GOT3 (cell line): ENCODE measurements at places on chromosomes 7 and 10.

DNA sequence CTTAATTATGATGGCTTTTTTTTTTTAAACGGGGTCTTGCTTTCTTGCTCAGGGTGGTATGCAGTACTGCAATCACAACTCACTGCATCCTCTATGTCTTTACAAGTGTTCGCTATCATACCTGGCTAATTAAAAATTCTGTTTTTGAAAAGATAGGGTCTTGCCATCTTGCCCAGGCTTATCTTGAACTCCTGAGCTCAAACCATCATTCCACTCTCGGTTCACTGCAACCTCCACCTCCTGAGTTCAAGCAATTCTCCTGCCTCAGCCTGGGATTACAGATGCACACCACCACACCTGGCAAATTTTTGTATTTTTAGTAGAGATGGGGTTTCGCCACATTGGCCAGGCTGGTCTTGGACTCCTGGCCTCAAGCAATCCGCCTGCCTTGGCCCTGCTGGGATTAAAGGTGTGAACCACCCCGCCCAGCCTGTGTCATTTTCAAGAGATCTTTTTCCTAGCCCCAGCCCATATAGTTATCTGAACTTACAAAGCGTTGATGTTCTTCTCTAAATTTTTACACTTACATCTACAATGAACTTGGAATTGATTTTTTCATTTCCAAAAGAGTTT, 6.0 kb downstream of the HNRNPF start:
- no peak for DNase-seq

- no peak for DNase-seq
Measured at GRCh38 chr7:16492513-16493062, 27.1 kb upstream of the SOSTDC1 start.

DNA sequence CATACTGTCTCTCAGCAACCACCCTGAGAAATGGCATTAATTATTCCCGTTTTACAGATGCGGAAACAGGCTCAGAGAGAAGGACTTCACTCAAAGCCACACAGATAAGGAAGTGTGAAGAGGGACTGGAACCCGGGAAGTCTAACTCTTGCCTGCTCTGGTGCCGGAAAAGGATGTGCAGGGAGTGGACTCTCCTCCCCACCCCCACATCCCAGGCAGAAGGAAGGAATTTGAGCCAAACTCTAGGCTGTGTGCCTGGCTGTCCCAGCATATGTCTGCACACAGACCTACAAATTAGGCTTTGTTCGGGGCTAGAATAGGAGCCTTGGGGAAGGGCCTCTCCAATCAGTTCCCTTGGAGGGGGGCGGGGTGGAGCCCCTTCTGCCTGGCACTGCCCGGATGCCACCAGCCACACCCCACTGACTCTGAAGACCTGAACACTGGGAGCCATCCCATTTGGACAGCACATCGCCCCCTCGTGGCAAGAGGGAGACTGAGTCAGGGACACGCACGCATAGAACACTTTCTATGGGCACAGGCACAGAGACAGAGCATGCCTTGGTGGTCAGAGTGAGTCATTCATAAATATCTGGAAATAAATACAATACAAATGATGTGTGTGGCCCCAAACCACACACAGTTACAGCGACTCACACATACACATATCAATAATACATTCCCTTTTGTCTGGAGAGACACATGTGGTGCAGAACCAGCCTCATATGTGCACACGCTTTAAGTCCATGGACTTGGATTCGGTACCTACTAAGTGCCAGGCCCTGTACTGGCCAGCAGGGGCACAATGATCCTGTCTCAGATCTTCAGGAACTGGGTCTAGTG, 13.1 kb downstream of the LZTS2 start:
- DNase-seq: peak; percentile 63

GRCh38 chr7:117010375-117011133, 57.3 kb downstream of the ST7 start:
- DNase-seq: no peak

- no peak for DNase-seq
Measured at GRCh38 chr10:44298713-44299112, 86.2 kb downstream of the CXCL12 start.

DNA sequence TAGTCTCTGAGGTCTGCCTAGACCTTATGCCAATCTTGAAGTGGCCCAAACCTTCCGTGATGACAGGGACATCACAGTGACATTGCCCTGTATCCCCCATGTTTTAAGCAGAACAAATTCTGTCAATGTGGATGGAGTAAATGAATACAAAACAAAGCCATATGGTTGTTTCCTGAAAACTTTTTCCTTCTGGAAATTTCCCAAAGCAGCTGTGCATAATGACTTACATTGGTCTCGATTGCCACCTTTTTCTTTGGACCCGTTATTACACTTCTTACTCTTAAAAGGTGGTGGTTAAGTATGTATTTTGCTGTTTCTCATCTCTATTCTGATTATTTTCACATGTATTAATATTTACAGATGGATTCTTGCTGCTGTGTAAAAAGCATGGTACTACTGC, 411.2 kb upstream of the KLF6 start:
- no peak for DNase-seq

GRCh38 chr10:59709395-59710125, at the start of gene SLC16A9:
SLC16A9 (minus strand) TSS chr10:59709850; CDS start chr10:59684291, 25,559 bp downstream.
- DNase-seq: peak; percentile 15

DNA sequence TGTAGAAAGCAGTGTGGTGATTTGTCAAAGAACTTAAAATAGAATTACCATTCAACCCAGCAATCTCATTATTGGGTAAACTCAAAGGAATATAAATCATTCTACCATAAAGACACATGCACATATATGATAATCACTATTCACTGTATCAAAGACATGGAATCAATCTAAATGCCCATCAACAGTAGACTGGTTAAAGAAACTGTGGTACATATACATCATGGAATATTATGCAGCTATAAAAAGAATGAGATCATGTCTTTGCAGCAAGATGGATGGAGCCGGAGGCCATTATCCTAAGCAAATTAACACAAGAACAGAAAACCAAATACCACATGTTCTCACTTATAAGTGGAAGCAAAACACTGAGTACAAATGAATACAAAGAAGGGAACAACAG, 281.5 kb upstream of the MAGI2 start:
- DNase-seq: no peak

DNA sequence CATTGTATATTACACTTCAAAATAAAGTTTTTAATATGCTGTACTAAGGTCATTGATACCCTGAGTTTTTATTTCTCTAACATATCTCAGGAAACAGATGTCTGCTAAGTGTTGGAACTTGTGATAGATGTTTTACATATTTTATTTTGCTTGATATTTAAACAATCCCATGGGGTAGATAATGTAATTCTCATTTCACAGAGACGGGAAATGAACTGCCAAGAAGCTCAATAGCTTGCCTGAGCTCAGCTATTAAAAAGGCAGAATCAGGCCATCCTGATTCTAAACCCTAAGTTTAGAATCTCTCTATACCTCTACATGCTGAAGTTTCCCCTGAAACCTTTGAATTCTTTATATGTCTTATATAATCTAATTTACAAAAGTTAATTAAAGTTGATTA, 126.3 kb downstream of the LRRC18 start:
- DNase-seq: no peak

GRCh38 chr7:147997636-147998035, 592.9 kb upstream of the C7orf33 start:
- DNase-seq: no peak

- DNase-seq: no peak
Measured at GRCh38 chr7:5677538-5678294, 103.7 kb downstream of the RNF216 start.

DNA sequence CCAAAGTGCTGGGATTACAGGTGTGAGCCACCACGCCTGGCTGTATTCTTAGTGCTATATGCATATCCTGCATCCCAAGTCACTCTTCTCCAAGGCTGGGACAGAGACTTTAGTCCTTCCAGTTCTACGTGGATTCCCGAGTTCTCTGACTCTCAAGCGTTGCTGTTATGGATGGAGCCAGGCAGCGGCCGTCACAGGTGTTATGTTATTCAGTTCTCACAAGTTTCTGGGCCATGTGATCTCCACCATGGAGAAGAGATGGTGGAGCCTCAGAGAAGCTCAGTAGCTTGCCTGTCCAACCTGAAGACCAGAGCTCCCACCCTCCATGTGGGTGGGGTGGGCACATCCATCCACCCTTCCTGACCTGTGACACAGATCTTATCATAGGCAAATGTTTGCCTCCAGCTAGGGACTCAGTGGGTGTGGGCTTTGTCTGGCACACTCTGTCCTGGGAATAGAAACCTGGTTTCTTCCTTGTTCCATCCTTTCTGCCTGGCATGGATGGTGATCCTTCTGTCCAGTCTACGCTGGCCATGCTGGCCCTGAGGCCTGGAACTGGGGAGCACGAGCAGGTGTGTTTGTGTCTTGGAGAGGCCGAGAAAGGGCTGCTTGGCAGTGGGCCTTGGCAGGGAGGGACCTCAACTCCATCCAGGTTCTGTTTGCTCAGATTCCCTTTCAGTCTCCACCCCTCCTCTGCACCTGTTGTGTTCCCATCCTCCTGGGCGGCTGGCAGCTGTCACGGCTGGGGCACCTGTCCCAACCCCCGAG, 55.3 kb downstream of the NEURL1 start:
- DNase-seq: no peak

- peak; percentile 80 for DNase-seq
Measured at GRCh38 chr7:48084727-48085432, 4.2 kb upstream of the UPP1 start.

- DNase-seq: no peak
Measured at GRCh38 chr10:75932921-75933320, 501.5 kb downstream of the LRMDA start.

- DNase-seq: no peak
Measured at GRCh38 chr7:105136221-105136620, 122.2 kb downstream of the KMT2E start.

GRCh38 chr7:50761713-50762112, 21.0 kb downstream of the GRB10 start:
- DNase-seq: no peak

GRCh38 chr10:45053569-45054100, 52.9 kb downstream of the ZNF22 start:
- no peak for DNase-seq

DNA sequence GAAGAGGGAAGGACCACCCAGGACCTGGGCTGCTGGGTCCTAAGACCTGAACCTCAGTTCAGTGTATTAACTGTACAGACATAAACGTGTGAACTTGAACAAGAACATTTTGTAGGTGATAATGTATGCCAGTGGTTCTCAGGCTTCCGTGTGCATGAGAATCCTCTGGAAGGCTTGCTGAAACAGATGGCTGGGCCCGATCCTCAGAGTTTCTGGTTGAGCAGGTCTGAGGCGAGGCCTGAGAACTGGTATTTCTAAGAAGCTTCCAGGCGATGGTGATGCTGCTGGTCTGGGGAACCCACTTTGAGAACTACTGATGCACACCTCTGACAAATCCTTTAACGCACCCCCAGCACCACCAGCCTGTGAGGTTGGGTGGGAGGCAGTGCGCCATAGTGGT, 70.4 kb downstream of the CDH23 start:
- no peak for DNase-seq

DNA sequence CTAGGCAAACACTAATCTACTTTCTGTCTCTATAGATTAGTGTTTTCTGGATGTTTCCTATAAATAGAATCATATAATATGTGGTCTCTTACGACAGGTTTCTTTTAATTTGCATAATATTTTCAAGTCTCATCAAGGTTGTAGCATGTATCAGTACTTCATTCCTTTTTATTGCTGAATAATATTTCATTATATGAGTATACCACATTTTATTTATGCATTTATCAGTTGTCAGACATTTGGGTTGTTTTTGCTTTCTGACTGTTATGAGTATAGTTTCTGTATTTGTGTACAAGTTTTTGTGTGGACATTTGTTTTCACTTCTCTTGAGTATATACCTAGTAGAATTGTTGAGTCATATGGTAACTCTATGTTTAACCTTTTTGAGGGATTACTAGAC, 48.2 kb downstream of the SHOC2 start:
- DNase-seq: no peak

DNA sequence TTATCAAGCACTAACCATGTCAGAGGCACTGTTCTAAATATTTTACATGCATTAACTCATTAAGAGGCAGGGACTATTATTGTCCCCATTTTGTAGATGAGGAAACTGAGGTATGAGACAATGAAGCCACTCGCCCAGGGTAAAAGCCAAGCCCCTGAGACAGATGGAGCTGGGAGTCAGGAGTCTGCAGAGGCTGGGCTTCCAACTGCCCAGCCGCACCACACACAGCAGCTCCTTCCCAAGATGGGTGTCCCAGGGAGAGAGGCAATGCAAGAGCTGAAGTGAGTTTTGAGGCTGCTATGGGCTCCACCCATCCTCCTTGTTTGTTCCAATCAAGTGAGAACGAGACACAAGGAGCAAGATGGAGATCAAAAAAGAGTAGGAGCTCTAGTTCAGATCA, 244.2 kb downstream of the KCNMA1 start:
- no peak for DNase-seq

GRCh38 chr10:62690703-62691102, 113.8 kb upstream of the ADO start:
- DNase-seq: no peak

DNA sequence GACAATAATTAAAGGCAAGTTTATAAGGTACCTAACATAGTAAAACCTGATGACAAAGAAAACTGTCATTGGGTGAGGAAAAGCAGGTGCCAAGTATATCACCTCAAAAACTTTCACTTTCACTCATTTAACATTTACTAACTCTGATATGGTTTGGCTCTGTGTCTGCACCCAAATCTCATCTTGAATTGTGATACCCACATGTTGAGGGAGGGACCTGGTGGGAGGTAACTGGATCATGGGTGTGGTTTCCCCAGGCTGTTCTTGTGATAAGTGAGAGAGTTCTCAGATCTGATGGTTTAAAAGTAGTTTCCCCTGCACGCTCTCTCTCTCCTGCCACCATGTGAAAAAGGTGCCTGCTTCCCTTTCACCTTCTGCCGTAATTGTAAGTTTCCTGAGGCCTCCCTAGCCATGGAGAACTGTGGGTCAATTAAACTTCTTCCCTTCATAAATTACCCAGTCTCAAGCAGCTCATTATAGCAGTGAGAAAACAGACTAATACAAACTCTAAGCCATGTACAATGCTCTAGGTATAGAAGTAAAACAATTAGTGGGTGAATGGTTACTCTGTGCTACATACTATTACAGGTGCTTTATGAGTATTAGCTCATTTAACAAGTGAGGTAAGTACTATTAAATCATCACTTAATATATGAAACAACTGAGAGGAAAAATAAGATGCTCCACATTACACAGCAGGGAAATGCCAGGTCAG, 199.0 kb downstream of the CHCHD3 start:
- no peak for DNase-seq

GRCh38 chr7:94333810-94334209, 60.9 kb upstream of the COL1A2 start:
- no peak for DNase-seq

DNA sequence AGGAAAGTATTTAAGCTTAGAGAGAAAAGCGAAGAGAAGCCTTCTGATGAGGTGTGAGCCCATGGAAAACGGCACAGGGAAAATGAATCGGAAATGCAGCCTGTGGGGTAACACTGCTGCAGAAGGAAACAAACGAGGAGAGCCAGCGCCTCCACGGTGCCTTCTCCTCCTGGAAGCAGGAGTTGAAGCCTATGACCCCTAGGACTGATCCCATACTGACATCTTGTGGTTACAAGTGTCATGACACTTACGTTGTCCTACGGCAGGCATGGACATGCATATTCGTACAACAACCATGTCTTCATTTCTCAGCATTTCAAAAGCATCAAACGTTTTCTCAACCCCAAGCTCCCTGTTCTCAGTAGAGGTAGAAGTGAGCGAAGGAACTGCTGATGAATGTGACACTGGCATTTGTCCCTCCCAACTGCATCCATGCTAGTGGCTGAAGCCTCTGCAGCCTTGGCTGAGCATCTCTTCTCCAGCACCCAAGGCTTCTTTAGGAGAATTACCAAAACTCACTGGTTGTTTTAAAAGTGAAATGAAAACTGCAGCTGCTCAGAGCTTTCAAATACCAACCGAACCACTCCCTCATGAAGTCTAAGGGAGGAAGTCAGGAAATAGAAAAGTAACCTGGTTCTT, 160.2 kb downstream of the JAZF1 start:
- DNase-seq: peak; percentile 29
